ENCODE measurements at places on chromosomes 6 and 20.

GRCh38 chr20:61419501-61419900, 167.4 kb downstream of the CDH4 start:
- no peak for DNase-seq

DNA sequence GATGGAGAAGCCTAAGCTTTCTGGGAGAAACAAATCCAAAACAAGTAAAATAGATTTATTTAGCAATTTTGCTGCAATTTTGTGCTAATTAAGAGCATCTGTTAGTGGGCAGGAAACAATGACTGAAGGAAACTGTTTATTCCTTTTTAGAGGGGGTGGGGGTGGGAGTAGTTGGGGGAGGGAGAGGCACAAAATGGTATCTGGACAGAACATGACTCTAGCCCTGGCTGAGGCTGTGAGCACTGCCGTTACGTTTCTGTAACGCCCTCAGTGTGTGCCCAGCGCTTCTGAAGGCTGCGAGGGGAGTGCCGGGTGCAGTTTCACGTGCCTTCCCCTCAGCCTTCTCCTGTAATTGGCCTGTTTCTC, 28.8 kb downstream of the METTL24 start:
- DNase-seq: no peak

GRCh38 chr20:57808264-57809070, 98.7 kb upstream of the PMEPA1 start:
- DNase-seq: no peak

- no peak for DNase-seq
Measured at GRCh38 chr6:31332637-31333602, 24.1 kb downstream of the HLA-B start.

DNA sequence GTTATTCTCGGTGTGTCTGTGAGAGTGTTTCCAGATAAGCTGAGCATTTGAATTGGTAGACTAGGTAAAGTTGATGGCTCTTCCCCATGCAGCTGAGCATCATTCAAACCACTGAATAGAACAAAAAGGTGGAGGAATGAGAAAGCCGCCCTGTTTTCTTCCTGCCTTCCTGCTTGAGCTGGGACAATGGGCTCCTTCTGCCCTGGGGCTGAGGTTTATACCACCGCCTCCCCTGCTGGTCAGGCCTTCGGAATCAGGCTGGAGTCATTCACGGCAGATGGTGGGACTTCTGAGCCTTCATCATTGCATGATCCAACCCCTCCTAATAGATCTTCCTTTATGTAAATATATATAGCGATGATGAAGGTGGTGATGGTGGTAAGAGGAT, 124.9 kb downstream of the ANKRD60 start:
- DNase-seq: no peak

GRCh38 chr6:139475241-139475640, 100.8 kb upstream of the CITED2 start:
- DNase-seq: no peak

DNA sequence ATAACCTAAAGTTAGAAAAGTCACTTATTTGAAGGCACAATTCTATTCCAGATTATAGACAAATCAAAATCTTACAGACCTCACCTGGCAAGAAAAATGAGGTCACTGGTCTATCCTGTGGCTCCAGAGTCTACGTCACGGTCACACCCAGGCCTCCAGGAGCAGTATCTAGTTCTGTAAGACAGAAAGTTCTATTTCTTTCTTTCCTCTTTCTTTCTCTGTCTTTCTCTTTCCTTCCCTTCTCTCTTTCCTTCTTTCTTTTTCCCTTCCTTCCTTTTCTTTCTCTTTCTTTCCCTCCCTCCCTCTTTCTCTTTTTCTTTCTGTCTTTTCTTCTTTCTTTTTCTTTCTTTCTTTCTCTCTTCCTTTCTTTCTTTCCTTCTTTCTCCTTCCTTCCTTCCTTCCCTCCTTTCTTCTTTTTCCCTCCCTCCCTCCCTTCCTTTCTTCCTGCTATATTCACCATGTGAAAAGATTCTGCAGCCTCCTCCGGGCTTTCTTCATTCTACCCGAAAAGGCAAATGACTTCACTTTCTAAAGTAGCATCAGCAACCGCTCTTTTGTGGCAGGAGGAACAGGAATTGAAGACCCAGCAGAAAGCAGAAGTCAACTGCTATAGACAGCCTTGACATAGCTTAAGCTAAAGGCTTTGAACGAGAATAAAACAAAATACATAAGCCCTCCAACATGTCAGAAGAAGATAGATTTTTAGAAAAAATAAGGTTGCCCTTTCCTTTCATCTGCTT, 83.9 kb upstream of the SIRPG start:
- no peak for DNase-seq

GRCh38 chr20:46139908-46140482, 21.9 kb downstream of the CD40 start:
- DNase-seq: no peak

DNA sequence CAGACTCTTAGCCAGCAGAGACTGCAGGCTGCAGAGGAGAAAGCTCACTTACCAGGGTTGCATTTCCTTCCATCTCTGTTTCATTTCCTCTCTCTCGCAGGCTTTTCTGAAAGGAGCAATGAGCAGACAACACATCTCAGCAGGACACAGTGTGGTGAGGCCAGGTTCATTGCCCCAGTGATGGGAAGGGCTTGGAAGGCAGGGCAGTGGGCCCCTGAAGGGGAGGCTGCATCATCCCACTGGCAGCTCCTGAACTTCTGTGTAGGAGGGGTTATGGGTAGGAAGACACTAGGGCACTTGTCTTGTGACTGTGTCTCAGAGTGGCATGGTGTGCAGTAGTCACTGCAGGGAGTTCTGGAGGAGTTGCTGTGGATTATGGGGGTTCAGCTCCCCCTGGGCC, 246.8 kb downstream of the QKI start:
- no peak for DNase-seq

GRCh38 chr6:140388192-140388802, 1013.8 kb upstream of the CITED2 start:
- no peak for DNase-seq

GRCh38 chr20:52746770-52747169, 225.4 kb upstream of the TSHZ2 start:
- no peak for DNase-seq

- DNase-seq: no peak
Measured at GRCh38 chr6:85614780-85615179, 21.1 kb upstream of the SNX14 start.

DNA sequence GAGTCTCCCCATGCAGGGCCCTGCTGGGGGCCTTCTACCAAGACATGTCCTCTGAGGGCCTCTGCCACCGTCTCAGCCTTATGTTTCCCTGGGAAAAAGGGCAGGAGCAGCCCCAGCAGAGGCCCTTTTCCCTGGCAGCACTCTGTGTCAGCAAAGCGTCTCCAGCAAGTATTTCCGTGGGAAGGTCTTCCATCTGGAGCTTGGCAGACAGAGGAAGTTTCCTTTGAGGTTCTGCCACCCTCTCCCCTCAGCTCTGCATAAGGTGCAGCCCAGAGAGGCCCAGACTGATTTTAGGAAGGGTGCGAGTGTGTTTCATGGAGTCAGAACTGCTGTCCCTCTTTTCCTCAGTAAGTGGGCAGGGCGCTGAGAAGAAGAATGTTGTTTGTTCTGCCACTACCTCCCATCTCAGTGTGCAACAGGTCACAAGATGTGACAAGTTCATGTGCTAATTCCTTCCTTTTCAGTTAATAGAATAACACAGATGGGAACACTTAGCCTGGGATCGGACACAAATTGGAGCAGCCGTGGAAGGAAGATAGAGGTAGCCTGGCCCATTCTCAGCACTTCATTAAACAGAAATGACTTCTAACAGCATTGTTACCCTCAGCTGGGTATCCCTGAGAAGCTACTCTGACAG, 784.4 kb downstream of the MAFB start:
- no peak for DNase-seq

- DNase-seq: no peak
Measured at GRCh38 chr6:136955123-136955522, 33.0 kb downstream of the SLC35D3 start.

DNA sequence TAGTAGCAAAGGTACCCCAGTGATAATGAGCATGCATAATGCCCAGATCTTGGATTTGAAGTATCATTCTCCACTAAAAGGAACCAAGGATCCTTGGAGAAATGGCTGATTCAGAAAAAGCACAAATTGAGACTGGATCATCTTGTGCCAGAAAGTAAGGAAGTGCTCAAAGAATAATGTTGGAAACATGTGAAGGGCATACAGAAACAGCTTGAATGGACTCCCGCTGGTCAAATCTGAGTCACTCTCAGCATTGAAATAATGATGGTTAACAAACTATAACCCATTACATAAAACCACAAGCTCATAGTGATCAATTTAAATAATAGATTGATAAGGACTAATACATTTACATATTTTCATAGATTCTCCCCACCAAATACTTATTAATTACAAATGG, 3.6 kb upstream of the OSTM1 start:
- no peak for DNase-seq

DNA sequence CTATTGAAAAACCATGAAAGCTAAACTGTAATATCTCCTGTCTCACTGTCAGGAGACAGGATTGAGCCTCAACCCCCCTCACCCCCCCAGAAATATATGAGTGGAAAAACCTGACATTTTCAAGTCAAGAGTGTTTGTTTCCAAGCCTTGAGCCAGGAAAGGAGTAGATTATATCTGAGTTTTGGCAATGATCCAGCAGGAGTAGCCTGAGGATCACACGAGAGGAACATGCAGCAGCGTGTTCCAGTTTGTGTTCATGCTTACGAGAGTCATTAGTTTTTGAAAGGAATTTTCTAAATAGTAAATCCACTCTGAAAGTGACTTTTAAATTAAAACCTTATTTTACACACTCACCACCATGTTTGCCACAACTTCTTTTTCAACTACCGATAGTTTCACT, 15.8 kb downstream of the IL22RA2 start:
- no peak for DNase-seq

DNA sequence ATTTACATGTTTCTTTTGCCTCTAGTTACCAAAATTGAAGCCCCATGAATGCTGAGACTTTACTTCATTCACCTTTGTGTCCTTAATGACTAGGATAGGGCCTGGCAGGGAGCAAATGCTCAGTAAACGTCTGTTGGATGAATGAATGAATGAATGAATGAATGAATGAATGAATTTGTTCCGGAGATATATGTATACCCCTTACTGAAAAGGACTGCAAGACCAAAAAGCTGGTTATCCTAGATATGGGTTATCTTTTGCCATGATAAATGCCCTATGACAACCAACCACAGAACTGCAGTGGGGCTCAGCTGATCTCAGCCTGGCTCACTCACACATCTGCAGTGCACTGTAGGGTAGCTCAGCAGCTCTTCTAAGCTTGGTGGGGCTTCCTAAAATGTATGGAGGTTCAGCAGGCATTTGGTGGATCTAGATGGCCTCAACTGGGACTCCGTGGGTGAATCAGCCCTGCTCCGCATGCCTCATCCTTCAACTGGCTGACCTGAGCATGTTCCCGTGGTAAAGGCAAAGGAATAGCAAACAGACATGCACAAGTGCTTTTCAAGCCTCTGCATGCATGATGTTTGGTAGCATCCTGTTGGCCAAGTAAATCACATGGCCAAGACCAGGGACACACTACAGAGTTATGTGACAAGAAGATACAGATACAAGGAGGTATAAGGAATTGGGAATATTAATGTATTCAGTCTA, 378.7 kb upstream of the SOX4 start:
- no peak for DNase-seq

DNA sequence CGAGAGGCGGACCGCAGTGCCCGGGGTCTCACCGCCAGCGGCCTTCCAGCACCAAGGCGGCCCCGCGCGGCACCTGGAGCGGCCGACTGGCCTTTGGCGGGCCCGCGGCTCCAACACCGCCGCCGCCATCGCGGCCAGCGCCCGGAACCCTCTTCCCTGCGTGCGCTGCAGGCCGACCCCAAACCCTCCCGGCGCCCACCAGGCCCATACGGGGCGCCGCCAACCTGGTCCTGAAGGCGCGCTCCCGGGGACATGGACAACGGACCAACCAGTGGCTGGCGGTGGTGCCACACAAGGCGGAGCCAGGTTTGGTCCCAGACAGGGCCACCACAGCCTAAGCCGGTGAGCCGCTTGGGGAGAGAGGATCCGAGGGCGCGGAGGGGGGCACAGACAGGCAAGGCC, 1514.8 kb upstream of the DEFB115 start:
- DNase-seq: no peak

DNA sequence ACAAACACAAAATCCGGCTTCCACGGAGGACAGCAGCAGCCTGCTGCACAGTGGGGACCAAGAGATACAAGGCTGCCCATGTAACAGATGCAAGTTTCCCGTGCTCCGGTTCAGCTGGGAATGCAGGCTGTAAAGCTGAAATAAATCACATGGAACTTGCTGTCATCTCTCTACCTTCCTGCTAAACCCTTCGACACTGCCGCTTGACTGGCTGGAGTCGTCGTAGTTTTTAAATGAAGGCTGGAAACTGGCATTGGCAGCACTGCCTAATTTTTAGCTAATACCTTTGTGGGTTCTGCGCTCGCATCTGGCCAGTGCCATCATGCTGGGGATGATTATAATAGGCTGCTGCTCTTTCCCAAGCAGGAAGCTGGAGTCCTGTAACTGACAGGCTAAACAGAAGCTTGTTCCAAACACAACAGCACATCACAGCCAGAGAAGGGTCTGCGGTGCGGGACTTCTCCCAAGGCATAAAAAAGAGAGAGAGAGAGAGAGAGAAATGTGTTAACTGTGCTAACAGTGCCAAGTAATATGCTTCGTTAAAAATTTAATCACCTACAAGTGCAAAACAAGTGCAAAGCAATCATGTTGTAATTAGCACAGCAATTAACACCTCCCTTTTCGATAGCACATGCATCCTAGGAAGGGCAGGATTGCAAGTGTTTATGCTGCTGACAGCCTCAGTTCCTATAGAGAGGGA, 146.1 kb downstream of the TFAP2A start:
- no peak for DNase-seq

DNA sequence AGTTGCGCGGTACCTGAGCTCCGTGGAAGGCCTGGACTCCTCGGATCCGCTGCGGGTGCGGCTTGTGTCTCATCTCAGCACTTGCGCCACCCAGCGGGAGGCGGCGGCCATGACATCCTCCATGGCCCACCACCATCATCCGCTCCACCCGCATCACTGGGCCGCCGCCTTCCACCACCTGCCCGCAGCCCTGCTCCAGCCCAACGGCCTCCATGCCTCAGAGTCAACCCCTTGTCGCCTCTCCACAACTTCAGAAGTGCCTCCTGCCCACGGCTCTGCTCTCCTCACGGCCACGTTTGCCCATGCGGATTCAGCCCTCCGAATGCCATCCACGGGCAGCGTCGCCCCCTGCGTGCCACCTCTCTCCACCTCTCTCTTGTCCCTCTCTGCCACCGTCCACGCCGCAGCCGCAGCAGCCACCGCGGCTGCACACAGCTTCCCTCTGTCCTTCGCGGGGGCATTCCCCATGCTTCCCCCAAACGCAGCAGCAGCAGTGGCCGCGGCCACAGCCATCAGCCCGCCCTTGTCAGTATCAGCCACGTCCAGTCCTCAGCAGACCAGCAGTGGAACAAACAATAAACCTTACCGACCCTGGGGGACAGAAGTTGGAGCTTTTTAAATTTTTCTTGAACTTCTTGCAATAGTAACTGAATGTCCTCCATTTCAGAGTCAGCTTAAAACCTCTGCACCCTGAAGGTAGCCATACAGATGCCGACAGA, 9.9 kb downstream of the HEY2 start:
- no peak for DNase-seq

- no peak for DNase-seq
Measured at GRCh38 chr20:41837669-41838224, 219.6 kb upstream of the CHD6 start.

All from AG09319 (cell line).